Calu3 (cell line): ENCODE measurements at places on chromosomes 4 and X. TPM values are rescaled to one million over a fixed set of nuclear protein-coding genes. Genes with fewer than 3 reads are reported as not detected.
A peak's percentile ranks its signal among the peaks of the same experiment; 100 is the strongest.

DNA sequence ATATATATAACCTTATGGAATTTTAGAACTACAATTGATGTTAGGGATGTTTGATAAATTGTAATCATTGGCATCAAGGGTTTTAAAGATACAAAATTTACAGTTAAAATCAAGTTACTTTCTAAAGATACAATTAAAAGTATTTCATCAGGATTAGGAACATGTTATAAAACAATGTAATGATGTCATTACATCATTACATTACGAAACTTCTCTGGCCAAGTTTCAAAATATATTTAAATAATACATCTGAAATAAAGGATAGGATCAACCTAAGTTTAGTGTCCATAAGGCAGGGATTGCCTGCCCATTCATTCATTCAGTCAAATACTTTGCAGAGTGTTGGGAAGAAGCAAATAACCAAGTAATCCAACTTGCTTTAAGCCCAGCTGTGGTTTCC lies 75.1 kb downstream of the TENM3 start:
- no peaks in the 10 kb centered on the region for H3K4me1 ChIP-seq
- H3K27ac ChIP-seq = no peak overlapping the region
- no peaks in the 10 kb centered on the region for H3K27me3 ChIP-seq
- no peak overlapping the region for H3K4me3 ChIP-seq
- no peak for DNase-seq
- no peaks in the 10 kb centered on the region for H3K36me3 ChIP-seq

DNA sequence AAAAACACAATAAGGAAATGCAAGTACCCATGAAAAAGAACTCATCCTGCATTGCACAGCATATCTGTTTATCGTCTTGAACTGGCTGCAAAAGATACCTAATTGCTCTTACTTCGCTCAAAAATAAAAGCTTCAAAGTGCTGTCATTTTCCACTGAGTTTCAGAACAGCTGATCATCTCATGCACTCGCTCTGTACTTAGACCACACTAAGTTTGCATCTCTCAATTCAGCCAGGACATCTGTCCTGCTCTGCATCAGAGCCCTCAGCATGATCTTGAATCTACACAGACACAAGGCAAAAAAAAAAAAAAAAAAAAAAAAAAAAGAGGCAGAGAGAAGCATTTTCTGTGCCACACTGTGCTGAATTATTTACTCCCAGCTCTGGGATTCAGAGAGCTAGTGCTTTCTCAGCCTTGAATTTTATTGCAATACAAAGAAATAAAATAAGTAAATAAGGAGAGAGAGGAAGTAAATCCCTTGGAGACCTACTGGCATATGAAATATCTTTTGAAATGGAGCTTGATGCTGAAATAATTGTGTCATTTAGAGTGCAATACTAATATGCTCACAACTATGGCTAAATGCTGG lies 81.3 kb downstream of the PPP1R2C start:
- no peaks in the 10 kb centered on the region for H3K27me3 ChIP-seq
- no peak for DNase-seq
- no peak overlapping the region for H3K4me3 ChIP-seq
- no peaks in the 10 kb centered on the region for H3K36me3 ChIP-seq

- DNase-seq = no peak
- H3K4me1 ChIP-seq = no peaks in the 10 kb centered on the region
- H3K4me3 ChIP-seq = no peak overlapping the region
- H3K27me3 ChIP-seq = no peaks in the 10 kb centered on the region
Observed at GRCh38 chrX:88397551-88397950, 349.5 kb upstream of the CPXCR1 start.

- no peak for DNase-seq
- peaks cover 20% of the 10 kb centered on the region for H3K27me3 ChIP-seq
- no peak overlapping the region for H3K4me3 ChIP-seq
- H3K36me3 ChIP-seq = no peaks in the 10 kb centered on the region
- H3K4me1 ChIP-seq = no peaks in the 10 kb centered on the region
Observed at GRCh38 chrX:2523911-2524310, 23.1 kb upstream of the DHRSX start.

DNA sequence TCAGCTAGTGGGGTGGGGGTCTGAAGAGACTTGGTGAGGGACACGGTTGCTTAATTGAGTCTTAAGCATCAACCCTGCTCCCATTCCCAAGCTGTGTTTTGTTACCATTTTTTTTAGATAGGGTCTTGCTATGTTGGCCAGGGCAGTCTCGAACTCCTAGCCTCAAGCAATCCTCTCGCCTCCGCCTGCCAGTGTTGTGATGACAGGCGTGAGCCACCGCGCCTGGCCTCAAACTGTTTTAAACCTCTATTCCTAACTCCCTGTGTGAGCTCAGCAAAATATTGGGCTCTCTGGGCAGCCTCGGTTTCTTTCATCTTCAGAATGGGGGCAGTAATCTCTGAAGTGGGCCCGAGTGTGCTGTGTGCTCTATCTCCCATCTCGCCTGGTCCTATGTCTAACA lies 26.3 kb upstream of the BCORL1 start:
- DNase-seq = no peak
- H3K27me3 ChIP-seq = peaks cover 41% of the 10 kb centered on the region
- H3K36me3 ChIP-seq = peaks cover 19% of the 10 kb centered on the region
- H3K4me3 ChIP-seq = peak overlapping the region; percentile 57

- peaks cover 9% of the 10 kb centered on the region for H3K4me1 ChIP-seq
- DNase-seq = peak; percentile 11
- no peaks in the 10 kb centered on the region for H3K36me3 ChIP-seq
- no peak overlapping the region for H3K4me3 ChIP-seq
- no peaks in the 10 kb centered on the region for H3K27me3 ChIP-seq
Observed at GRCh38 chr4:48315728-48316630, 25.4 kb upstream of the SLAIN2 start.

GRCh38 chrX:100674705-100675104 lies 30.7 kb downstream of the SRPX2 start:
- no peak overlapping the region for H3K27ac ChIP-seq
- no peaks in the 10 kb centered on the region for H3K36me3 ChIP-seq

DNA sequence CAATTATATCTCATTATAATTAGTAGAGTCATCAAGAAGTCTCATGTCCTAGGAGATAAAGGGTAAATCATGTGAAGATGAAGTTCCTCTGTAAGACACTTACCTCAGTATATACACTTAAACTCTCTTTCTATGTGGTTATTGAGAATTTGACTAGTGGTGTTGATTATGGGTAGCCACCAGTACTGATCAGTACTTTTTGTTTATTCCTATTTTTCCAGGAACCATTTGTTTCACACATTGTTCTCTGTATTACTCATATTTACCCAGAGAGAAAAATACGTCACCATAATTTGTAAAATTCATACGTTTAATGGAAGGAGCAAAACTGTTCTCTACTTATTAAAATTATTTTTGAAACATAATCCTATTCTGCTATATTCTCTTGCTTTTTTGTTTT lies 55.8 kb upstream of the PRDM8 start:
- no peaks in the 10 kb centered on the region for H3K36me3 ChIP-seq
- H3K27me3 ChIP-seq = no peaks in the 10 kb centered on the region
- no peak for DNase-seq
- peaks cover 8% of the 10 kb centered on the region for H3K4me1 ChIP-seq
- no peak overlapping the region for H3K27ac ChIP-seq

- no peak overlapping the region for H3K27ac ChIP-seq
- H3K4me1 ChIP-seq = no peaks in the 10 kb centered on the region
- no peaks in the 10 kb centered on the region for H3K36me3 ChIP-seq
- no peak for DNase-seq
- H3K4me3 ChIP-seq = no peak overlapping the region
Observed at GRCh38 chr4:79687006-79687405, 279.0 kb upstream of the GK2 start.

DNA sequence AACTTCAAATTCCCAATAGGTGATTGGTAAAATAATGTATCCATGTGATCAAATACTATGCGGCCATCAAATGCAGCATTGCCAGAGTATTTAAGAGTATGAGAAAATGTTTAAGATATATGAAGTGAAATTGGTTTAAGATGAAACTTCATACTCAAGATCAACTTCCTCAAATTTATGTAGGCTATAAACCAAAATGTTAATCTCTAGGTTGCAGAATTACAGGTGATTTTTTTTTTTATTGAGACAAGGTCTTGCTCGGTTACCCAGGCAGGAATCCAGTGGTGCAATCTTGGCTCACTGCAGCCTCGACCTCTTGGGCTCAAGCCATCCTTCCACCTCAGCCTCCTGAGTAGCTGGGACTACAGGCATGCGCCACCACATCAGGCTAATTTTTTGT lies 25.3 kb downstream of the ACSL4 start:
- no peak overlapping the region for H3K4me3 ChIP-seq
- H3K4me1 ChIP-seq = no peaks in the 10 kb centered on the region
- DNase-seq = no peak
- H3K27me3 ChIP-seq = no peaks in the 10 kb centered on the region

DNA sequence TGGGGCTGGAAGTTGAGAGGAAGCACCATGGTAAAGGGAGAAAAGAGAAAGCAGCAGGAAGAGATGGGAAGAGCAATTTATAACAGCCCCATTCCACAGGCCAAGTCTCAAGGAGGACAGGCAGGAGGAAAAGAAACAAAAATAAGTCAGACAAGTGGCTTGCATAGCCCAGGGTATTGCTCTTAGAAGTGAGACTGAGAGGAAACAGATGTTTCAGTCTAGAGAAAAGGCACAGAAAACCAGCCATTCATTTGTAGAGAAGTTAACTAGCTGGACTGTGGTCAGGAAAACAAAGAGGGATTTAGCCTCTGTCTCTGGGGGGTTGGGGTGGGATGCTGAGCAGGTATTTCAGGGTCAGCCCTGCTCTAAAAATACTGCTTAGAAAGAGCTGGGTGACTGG lies 175.0 kb upstream of the ARHGEF9 start:
- no peak for DNase-seq

DNA sequence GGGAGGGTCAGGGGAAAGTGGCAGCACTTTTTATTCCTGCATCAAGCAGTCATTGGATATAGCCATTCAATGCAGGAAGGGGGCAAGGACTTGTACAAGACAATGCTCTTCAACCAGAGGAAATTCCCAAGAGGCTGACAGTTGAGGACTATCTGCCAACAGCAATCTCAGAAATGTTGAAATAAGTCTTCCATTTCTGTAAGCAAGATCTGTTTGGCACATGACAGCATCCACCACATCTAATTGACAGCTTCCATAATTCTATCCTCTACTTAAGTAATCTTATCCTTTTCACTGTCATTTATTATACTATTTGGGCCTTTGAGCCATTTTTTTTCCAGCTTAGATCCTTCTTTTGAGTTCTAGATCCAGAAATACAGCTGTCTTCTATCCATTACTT lies 110.7 kb downstream of the CFAP299 start:
- H3K4me3 ChIP-seq = no peak overlapping the region
- no peaks in the 10 kb centered on the region for H3K4me1 ChIP-seq
- no peaks in the 10 kb centered on the region for H3K36me3 ChIP-seq

- no peak overlapping the region for H3K27ac ChIP-seq
- no peaks in the 10 kb centered on the region for H3K36me3 ChIP-seq
- no peaks in the 10 kb centered on the region for H3K4me1 ChIP-seq
- no peak overlapping the region for H3K4me3 ChIP-seq
- no peaks in the 10 kb centered on the region for H3K27me3 ChIP-seq
Observed at GRCh38 chr4:125049711-125050110, 265.0 kb upstream of the FAT4 start.

DNA sequence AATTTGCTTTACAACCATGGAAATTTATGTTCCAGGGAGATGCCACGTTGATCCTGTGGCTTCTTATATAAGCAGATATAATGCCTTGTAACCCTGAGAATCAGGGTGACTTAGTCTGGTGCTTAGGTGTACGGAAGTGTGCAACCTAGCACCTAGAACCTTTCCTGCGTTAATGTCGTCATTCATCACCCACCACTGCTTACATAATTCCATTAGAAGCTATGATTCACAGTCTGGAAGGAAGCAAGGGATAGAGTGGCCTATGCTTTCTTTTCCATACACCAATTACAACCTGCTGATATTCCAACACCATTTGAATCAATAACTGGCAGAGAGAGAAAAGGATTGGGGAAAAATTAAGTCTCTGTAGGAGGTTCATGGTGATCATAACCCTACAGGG lies 17.3 kb upstream of the CXCL8 start:
- H3K36me3 ChIP-seq = peaks cover 11% of the 10 kb centered on the region
- H3K4me1 ChIP-seq = peaks cover 57% of the 10 kb centered on the region

DNA sequence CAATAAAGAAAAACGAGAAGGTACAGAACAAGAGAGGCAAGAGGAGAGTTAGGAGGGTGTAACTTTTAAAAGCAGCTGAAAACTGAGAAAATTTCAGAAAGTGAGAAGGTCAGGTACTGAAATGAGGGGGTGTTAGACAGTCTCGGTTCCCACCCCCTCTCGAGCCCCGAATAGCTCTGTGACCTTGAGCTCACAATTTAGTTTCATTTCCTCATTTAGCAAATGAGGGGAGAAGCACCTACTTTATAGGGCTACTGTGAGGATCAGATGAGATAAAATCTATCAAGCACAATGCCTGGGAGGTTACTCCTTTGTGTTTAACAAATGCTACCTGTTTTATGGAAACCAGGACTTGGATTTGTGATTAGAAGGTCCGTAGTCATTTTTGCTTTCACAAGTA lies 4.9 kb downstream of the UGT8 start:
- H3K27me3 ChIP-seq = no peaks in the 10 kb centered on the region
- no peak overlapping the region for H3K27ac ChIP-seq
- H3K4me3 ChIP-seq = no peak overlapping the region
- DNase-seq = no peak

- no peak for DNase-seq
- no peak overlapping the region for H3K27ac ChIP-seq
- no peak overlapping the region for H3K4me3 ChIP-seq
Observed at GRCh38 chrX:153750127-153750774, 13.8 kb upstream of the PLXNB3 start.

GRCh38 chr4:2395038-2395437 lies 23.4 kb downstream of the ZFYVE28 start:
- no peak for DNase-seq
- H3K4me3 ChIP-seq = no peak overlapping the region
- H3K27me3 ChIP-seq = peaks cover 50% of the 10 kb centered on the region
- no peak overlapping the region for H3K27ac ChIP-seq

- no peaks in the 10 kb centered on the region for H3K27me3 ChIP-seq
- no peak overlapping the region for H3K4me3 ChIP-seq
- H3K36me3 ChIP-seq = peaks cover 64% of the 10 kb centered on the region
- H3K4me1 ChIP-seq = peaks cover 21% of the 10 kb centered on the region
- no peak for DNase-seq
Observed at GRCh38 chr4:38691251-38692008, 27.4 kb downstream of the KLF3 start.

DNA sequence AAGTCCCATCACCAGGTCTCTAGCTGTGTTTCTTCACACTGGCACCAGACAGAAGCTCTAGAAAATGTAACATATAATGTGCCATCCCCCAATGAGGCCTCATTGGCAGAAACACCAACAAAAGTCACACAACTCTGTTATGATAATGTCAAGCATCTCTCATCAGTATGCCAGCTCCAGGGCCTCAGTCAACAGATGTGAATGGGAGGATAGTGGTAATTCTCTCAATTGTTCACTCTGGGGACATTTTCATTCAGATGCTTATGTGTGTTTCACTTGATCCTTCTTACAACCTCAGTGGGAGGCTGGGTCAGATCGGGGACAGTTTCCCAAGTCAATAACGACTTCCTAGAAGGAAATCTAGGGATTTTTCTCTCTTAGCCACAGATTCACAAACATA lies 57.5 kb upstream of the SCOC start:
- no peak overlapping the region for H3K27ac ChIP-seq
- H3K4me3 ChIP-seq = no peak overlapping the region
- no peaks in the 10 kb centered on the region for H3K27me3 ChIP-seq
- H3K36me3 ChIP-seq = no peaks in the 10 kb centered on the region

RAP1GDS1 gene
- 22.3 and 27.9 TPM in 2 replicates for total RNA-seq

PNMA3 gene
- not detected in 2 replicates for total RNA-seq

DUSP21 gene
- total RNA-seq = not detected in 2 replicates

PAGE5 gene
- total RNA-seq = not detected in 2 replicates

FGB gene
- total RNA-seq = 0.38 and 0.59 TPM in 2 replicates

MFAP3L gene
- 5.9 and 6.8 TPM in 2 replicates for total RNA-seq

CNKSR2 gene
- not detected in 2 replicates for total RNA-seq

ARR3 gene
- total RNA-seq = not detected in 2 replicates

NAA11 gene
- not detected in 2 replicates for total RNA-seq

IL21 gene
- not detected in 2 replicates for total RNA-seq

TMPRSS11F gene
- total RNA-seq = not detected in 2 replicates
